A673 (cell line): ENCODE measurements at places on chromosomes 3 and 15. TPM values are rescaled to one million over a fixed set of nuclear protein-coding genes. Genes with fewer than 3 reads are reported as not detected.

The ACSBG1 gene
- total RNA-seq, result 0.35 and 0.45 TPM in 2 replicates

DNA sequence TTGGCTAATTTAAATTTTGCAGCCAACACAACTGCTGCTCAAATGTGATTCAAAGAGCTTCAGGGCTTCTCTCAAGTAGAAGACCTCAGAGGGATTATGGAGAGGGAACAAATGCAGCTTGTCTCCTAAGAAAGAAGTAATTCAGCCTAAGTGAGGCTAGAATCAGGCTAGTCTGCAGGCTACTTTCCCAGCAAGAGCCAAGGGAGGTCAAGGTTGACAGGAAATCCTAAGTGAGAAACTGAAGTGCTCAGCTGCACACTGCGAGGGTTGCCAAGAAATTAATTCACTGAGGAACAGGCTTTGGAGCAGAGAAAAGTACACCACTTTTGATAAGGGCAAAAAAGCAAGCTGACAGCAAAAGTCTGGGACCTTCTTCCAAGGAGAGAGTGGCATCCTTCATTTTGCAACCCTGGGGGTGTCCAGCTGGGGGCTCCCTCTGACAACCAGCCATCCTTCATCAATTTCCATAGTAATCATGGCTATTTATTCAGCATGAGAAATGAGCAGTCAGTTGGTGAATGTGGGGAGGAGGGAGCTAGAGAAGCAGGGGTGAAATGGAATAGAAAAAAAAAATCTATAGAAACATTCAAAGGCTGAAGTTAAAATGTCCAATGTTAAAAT lies 646.4 kb upstream of the ADAMTS9 start:
- no peak overlapping the region for H3K4me3 ChIP-seq
- H3K4me1 ChIP-seq, result peaks cover 16% of the 10 kb centered on the region
- H3K36me3 ChIP-seq, result no peaks in the 10 kb centered on the region
- no peak overlapping the region for H3K27ac ChIP-seq
- H3K27me3 ChIP-seq, result no peaks in the 10 kb centered on the region

The SPTBN5 gene
- total RNA-seq, result 2.4 and 3.2 TPM in 2 replicates

The CADM2 gene
- total RNA-seq, result 3.7 and 5.3 TPM in 2 replicates

- peaks cover 53% of the 10 kb centered on the region for H3K4me1 ChIP-seq
- peak overlapping the region; percentile 1 for H3K27ac ChIP-seq
- H3K27me3 ChIP-seq, result no peaks in the 10 kb centered on the region
- H3K4me3 ChIP-seq, result no peak overlapping the region
Measured at GRCh38 chr3:177446165-177446601, 248.9 kb upstream of the TBL1XR1 start.

DNA sequence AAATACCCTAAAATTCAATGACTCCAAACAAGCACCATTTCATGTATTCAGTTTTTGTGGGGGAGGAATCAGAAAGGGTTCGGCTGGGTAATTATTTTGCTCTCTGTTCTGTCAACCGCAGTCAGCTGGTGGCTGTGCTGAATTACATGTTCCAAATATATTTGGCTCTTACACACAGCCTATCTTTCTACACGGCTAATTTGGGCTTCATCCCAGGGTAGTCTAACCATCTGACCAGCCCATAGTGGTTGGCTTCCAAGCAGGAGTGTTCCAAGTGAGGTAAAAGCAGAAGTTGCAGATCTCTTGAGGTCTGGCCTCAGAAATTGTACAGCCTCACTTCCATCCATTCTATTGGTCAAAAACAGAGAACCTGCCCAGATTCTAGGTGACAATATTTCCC lies 760.8 kb upstream of the SEMA6D start:
- no peaks in the 10 kb centered on the region for H3K4me1 ChIP-seq
- H3K36me3 ChIP-seq, result no peaks in the 10 kb centered on the region
- H3K4me3 ChIP-seq, result no peak overlapping the region
- no peak overlapping the region for H3K27ac ChIP-seq
- no peaks in the 10 kb centered on the region for H3K27me3 ChIP-seq
- no peak for DNase-seq

DNA sequence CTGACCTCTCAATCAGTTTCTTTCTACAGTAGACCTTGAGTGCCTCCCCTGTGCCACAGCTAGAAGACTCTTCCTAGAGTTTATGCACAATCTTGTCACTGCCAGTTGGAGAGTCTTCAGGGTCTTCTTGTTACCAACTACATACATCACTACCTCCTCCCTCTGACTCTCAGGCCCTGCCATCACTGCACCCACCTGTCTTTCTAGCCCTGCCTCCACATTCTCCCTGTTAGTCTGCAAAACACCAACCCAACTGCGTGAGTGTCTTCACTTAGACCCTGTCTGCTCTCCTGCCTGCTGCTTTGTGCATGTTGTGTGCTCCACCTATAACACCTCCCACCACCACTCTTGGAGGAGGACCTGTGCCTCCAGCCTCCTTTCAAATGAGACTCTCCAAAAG lies 34.4 kb downstream of the CLSTN2 start:
- H3K4me1 ChIP-seq, result no peaks in the 10 kb centered on the region
- H3K27ac ChIP-seq, result no peak overlapping the region
- no peak overlapping the region for H3K4me3 ChIP-seq
- no peaks in the 10 kb centered on the region for H3K36me3 ChIP-seq

The SAMD7 gene
- total RNA-seq, result not detected in 2 replicates

DNA sequence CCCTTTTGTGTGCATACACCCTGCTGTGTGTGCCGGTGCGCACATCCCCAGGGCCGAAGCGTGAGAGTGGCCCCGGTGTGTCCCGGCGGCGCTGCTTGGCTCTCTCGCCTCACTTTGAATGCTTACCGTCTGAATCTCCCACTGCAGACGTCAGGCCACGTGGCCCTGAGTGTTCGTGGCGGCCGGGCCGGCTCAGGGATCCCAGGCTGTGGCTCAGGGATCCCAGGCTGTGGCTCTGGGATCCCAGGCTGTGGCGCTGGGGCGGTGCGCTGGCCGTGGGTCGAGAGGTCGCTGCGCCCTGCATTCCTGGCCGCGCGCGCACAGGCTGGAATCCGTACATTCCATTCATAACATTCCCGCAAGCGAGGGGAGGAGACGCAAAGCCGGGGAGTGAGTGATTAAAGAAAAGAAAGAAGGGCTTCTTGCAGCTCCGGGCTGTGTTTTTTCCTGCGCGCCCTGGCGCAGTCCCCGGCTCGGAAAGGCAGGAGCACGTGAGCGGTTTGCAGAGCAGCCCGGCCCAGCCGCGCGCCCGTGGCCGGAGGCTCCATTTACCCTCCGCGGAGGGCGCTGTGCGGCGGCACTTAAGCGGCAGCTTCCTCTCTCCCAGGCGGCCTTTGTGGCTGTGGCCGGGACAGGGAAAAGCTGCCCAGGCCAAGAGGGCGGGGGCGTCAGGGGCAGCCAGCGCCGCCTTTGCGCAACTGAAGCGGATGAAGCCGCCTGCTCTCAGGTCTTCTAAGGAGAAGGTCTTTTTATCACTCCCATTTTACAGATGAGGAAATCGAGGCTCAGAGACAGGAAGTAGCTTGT lies 87.0 kb upstream of the ALDH1L1 start:
- no peak overlapping the region for H3K4me3 ChIP-seq
- peaks cover 31% of the 10 kb centered on the region for H3K4me1 ChIP-seq
- H3K27ac ChIP-seq, result no peak overlapping the region
- H3K27me3 ChIP-seq, result no peaks in the 10 kb centered on the region
- DNase-seq, result no peak

DNA sequence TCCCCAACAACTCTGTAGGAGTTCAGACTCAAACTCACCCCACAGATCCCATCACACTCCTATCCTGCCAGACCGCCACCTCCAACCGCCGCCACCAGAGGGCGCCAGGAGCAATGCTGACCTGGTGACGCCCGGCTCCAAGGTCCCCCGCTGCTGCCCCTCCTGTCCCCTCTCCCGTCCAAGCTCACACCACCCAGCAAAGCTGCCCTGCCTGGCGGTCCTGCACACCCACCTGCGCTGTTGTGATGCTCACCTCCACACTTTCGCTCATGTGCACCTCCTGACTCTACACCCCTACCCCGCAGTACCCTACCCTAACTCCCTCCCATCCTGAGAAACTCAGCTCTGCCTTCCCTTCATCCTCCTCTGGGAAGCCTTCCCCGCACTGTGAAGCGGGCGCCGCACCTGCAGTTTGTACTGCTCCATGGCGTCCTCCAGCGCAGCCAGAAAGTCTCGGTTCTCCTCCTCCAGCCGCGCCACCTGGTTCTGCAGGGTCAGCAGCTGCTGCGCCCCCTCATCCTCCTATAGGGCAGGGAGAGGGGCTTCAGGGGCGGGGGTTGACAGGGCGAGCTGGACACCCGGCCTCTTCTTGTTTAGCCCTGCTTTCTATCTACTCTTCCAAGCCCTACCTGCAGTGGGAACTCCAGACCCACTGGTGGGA lies 7.9 kb downstream of the KIF7 start:
- H3K4me3 ChIP-seq, result no peak overlapping the region
- no peaks in the 10 kb centered on the region for H3K36me3 ChIP-seq
- DNase-seq, result peak; percentile 67
- no peaks in the 10 kb centered on the region for H3K27me3 ChIP-seq
- H3K27ac ChIP-seq, result no peak overlapping the region

The CACNA1D gene
- total RNA-seq, result 0.85 TPM in 1 of 2 replicates, not detected in the other

DNA sequence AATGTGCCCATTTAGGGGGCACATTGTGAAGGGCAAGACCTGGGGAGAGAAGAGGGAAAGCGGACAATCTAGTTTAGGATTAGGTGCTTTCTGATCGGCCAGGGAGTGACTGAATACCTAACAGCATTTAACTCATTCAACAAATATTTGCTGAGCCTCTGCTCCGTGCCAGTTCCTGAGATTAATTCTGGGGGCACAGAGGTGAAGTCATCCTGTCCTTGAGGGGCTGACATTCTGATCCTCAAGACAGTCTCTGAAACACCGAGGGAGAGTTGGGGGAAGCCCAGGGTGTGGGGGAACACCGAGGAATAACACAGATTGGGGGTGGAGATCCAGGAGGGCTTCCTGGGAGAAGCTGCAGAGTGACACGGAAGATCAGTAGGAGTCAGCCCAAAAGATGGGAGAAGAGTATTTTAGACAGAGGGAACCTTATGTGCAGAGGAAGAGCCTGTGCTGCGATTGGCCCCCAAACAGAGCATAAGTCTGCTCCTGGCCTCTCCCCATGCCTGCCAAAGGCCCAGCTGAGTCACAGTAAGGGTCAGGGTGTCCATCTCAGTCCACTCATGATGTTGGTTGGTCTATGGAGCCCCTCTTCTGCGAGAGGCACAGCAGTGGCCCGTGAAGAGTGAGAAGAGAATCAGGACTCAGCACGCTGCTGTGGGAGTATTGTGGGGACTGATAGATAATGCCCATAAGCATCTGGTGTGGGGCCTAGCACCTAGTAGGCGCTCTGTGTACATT lies 60.2 kb downstream of the AMOTL2 start:
- peaks cover 10% of the 10 kb centered on the region for H3K4me1 ChIP-seq
- no peaks in the 10 kb centered on the region for H3K27me3 ChIP-seq
- H3K4me3 ChIP-seq, result no peak overlapping the region
- DNase-seq, result no peak
- no peak overlapping the region for H3K27ac ChIP-seq

The NPTN gene
- 96.1 and 101 TPM in 2 replicates for total RNA-seq

- H3K4me3 ChIP-seq, result no peak overlapping the region
- H3K27me3 ChIP-seq, result no peaks in the 10 kb centered on the region
- no peaks in the 10 kb centered on the region for H3K36me3 ChIP-seq
- H3K4me1 ChIP-seq, result no peaks in the 10 kb centered on the region
- DNase-seq, result no peak
- H3K27ac ChIP-seq, result no peak overlapping the region
Measured at GRCh38 chr3:38588371-38588971, 61.0 kb downstream of the SCN5A start.

DNA sequence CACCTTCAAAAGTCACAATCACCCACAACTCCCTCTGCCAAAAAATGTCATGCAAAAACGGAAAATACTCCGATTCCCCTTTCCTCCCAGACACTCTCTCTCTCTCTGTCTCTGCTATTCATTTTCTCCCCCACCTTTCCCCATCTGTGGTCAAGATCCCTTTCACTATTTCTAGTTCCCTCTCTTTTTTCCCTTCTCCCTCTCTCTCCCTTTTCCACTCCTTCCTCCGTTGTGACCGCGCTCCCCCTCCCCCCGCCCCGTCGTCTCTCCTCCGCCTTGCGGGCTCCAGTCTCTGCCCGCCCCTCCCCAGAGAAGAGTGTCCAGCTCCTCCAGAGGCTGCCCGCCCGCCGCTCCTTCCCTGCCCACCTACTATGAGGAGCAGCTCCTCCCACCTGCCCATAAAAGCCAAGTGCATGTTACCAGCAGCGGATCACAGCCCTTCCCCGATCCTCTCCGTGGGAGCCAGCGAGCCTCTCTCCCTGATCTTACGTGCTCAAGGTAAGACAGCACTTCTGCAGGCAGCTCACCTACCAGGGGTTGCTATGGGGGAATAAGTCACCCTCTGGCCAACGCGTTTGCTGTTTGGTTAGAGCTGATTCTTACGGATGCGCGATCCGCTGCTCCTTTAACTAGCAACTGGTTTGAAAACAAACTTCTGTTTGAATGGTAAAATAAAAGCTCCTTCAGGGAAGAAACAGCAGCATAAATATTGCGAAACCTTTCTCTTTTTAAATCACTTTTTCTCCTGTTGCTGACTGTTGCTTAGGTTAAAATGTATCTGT lies at the start of gene COL8A1:
Gene COL8A1 (plus strand): TSS at position 428 of the 782 bp plus-strand sequence. CDS start 152,089 bp downstream, outside the sequence.
- H3K27me3 ChIP-seq, result peaks cover 17% of the 10 kb centered on the region
- H3K4me1 ChIP-seq, result peaks cover 9% of the 10 kb centered on the region
- no peak within 1 kb of the TSS for H3K27ac ChIP-seq
- H3K4me3 ChIP-seq, result peak within 1 kb of the TSS; percentile 42

- H3K27ac ChIP-seq, result no peak overlapping the region
- peaks cover 12% of the 10 kb centered on the region for H3K27me3 ChIP-seq
- no peaks in the 10 kb centered on the region for H3K36me3 ChIP-seq
- no peak overlapping the region for H3K4me3 ChIP-seq
- DNase-seq, result no peak
Measured at GRCh38 chr3:168100777-168101492, 5.2 kb upstream of the GOLIM4 start.

GRCh38 chr3:51620543-51620942 lies 50.5 kb upstream of the TEX264 start:
- H3K36me3 ChIP-seq, result no peaks in the 10 kb centered on the region
- no peak for DNase-seq
- H3K4me3 ChIP-seq, result no peak overlapping the region
- H3K4me1 ChIP-seq, result no peaks in the 10 kb centered on the region

The CYP1A2 gene
- total RNA-seq, result not detected in 2 replicates

DNA sequence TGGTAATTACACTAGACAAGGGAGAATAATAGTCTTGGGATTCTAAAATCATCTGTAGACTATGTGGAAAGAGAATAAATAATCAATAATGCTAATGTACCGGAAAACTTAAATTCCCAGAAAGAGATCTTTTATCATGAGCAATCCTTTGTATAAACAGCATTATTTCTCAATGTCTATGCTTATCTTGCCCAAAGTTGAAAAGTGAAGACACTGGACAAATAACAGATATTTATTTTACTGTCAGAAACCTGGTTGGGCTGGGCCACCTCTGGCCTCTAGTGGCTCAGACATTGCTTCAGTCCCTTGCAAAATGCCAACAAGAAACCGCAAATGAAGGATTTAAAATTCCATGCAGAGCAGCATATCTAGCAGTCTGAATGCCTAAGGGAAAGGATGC lies 409.9 kb downstream of the FHIT start:
- no peak overlapping the region for H3K27ac ChIP-seq
- H3K36me3 ChIP-seq, result no peaks in the 10 kb centered on the region
- no peaks in the 10 kb centered on the region for H3K4me1 ChIP-seq
- H3K4me3 ChIP-seq, result no peak overlapping the region
- H3K27me3 ChIP-seq, result no peaks in the 10 kb centered on the region
- no peak for DNase-seq

- H3K4me3 ChIP-seq, result no peak overlapping the region
- H3K27ac ChIP-seq, result peak overlapping the region; percentile 56
- no peak for DNase-seq
- no peaks in the 10 kb centered on the region for H3K36me3 ChIP-seq
- no peaks in the 10 kb centered on the region for H3K27me3 ChIP-seq
- H3K4me1 ChIP-seq, result peaks cover 5% of the 10 kb centered on the region
Measured at GRCh38 chr3:47314056-47314764, 31.5 kb downstream of the KLHL18 start.

The PRSS50 gene
- not detected in 2 replicates for total RNA-seq

The CASR gene
- not detected in 2 replicates for total RNA-seq

GRCh38 chr3:30107531-30107930 lies 498.9 kb upstream of the TGFBR2 start:
- peak overlapping the region; percentile 68 for H3K27ac ChIP-seq
- peaks cover 17% of the 10 kb centered on the region for H3K4me1 ChIP-seq
- H3K27me3 ChIP-seq, result no peaks in the 10 kb centered on the region
